Activated naive CD8-positive, alpha-beta T cell treated with anti-CD3 and anti-CD28 coated beads, Interleukin-2, amount 10 ng/mL, durations not matched to agents 7 days and 5 days (primary cell): ENCODE measurements at places on chromosomes 7 and 10. TPM values are rescaled to one million over a fixed set of nuclear protein-coding genes. Genes with fewer than 3 reads are reported as not detected.

Gene PRPS1L1
- not detected for total RNA-seq

Gene ZNF425
- 1.0 TPM for total RNA-seq

Gene EGFR
- total RNA-seq: not detected

Gene LRRTM3
- not detected for total RNA-seq

Gene PRSS37
- not detected for total RNA-seq

Gene NRCAM
- total RNA-seq: 0.99 TPM

Gene TMEM130
- total RNA-seq: not detected

Gene GRID2IP
- 0.53 TPM for total RNA-seq

Gene CPEB3
- 3.5 TPM for total RNA-seq

Gene NEURL1
- 1.6 TPM for total RNA-seq

Gene AKR1D1
- total RNA-seq: not detected

Gene HOGA1
- total RNA-seq: not detected

Gene PARG
- total RNA-seq: 32.7 TPM

Gene BRI3
- total RNA-seq: 55.3 TPM

Gene CTAGE15
- not detected for total RNA-seq

Gene UBE2H
- total RNA-seq: 42.1 TPM

Gene C10orf67
- total RNA-seq: not detected

Gene TMEM236
- 0.11 TPM for total RNA-seq

Gene KIF5B
- 59.4 TPM for total RNA-seq

Gene SRRM3
- not detected for total RNA-seq

Gene ABCC2
- 2.5 TPM for total RNA-seq

Gene CYP26C1
- not detected for total RNA-seq
